Caudate nucleus (tissue), 63 donors: ENCODE measurements at places on chromosomes 16 and 17.

- DNase-seq: no peak
These were observed at the start of gene GSE1 for GRCh38 chr16:85612801-85613603. Gene GSE1 (plus strand): TSS chr16:85613322. CDS start chr16:85613392, 70 bp downstream.

GRCh38 chr16:64089697-64090096, 1032.2 kb downstream of the CDH11 start:
- no peak for DNase-seq

GRCh38 chr17:82907797-82908542, 68.1 kb upstream of the ZNF750 start:
- DNase-seq: no peak

GRCh38 chr16:22970209-22970865, 156.4 kb downstream of the HS3ST2 start:
- DNase-seq: no peak

- no peak for DNase-seq
These were observed 65.3 kb upstream of the ARL4D start for GRCh38 chr17:43333433-43333943.

DNA sequence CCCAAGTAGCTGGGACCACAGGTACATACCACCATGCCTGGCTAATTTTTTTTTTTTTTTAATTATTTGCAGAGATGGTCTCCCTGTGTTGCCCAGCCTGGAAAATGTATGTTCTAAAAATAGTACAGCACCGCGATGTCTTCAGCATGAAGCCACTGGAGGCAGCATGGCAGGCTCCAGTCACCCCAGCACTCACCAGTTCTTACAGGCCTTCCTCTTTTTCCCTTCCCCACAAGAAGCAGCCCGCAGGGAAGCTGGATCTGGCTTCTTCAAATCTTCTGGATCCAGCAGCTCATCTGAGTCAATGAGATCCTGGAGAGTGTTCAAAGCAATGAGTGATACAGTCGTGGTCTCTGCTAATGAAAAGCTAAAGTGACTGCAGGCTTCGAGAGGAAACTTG, 16.2 kb downstream of the CIAPIN1 start:
- no peak for DNase-seq

GRCh38 chr16:67551972-67552371, 10.4 kb upstream of the CTCF start:
- DNase-seq: no peak

GRCh38 chr16:69840975-69841374, 78.8 kb downstream of the WWP2 start:
- no peak for DNase-seq

DNA sequence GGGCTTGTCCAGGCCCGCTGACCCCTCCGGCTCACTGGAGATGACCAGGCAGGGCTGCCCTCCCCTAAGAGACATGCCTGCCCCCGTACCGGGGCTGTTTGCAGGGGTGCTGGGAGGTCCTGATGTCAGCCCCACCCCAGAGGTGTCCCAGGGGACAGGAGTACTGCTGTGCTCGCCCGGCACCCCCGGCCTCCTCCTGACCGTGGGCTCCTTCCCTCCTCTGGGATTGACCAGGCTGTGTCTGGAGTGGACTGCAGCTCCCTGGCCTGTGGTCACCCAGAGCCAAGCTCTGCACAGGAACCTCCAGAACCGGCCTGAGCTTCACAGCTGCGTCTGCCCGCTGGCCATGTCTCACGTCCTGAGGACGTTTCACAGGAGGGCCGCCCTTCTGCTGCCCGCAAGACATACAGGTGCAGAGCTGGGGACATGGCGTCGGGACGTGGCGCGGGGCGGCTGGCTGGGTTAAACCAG, 53.2 kb downstream of the LMF1 start:
- no peak for DNase-seq

DNA sequence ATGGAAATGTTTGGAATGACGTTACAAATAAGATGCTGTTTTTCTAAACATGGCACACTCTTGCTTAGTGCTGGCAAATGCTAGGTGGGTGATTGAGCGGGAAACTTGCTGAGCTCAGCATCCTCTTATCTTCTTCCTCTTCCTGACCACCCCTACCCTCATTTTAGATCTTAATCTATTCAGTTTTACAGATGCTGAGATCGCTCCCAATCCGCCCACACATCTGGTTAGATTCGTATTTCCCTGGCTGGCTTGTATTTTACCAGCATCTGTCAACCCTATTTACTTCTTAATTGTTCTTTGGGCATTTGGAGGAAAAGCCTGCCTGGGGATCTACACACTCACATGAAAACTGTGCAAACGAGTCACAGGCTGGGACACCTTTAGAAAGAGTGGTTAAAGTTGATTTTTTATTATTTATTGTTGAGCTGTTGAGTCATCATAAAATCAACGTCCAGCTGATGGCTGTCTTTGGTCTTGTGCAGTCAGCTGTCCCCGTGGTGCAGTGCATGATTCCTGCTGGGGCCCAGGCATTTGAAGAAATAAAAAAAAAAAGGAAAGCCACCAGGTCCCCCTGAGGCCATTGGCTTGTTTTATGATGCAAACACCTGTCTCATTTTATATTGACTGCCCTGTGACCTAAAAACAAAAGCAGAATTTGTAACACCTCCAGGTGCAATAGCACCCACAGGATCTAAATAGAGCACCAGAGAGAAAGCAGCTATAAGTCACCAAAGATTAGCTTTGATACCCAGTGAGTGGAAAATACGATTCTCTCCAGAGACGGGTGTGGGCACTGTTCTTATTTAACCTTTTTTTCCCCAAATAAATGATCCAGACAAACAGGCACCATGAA, 258.6 kb downstream of the HS3ST3B1 start:
- no peak for DNase-seq

DNA sequence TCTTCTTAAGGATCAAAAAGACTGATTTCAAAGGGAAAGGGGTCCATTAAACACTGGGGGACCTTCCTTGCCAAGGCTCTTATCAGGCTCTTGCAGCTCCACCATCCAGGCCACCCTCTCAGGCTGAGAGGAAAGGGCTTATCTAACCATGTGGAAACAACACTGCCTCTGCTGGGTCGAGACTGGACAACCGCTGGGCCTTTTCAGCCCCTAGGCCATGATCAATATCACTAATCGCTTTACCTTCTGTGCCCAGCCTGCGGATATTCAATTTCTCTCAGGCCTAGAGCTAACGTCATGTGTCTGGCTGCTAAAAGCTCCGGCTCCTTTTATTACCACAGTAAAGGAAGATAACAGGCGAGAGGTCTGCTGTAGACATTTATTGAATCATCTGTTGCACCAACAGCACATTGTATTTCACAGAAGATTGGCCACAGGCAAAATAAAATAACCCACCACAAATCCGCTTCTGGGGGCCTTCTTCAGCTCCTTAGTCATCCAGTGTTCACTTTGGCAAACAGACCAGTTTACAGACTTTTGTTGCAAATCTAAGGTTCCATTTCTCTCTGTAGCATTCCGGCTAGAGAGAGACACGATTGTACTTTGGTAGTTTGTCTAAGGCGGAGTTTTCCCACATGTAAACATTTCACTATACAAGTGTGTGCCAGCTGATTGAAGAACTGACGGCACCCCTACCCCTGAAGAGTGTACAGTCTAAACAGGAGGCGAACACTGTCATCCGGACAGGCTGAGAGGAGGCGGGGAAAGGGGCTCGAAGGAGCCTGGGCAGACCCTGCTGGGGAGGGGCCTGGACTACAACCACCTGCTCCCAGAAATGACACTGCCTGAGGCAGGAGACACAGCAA, 13.9 kb downstream of the CYB561 start:
- no peak for DNase-seq

- peak; percentile 34 for DNase-seq
These were observed 93.7 kb downstream of the PMP22 start for GRCh38 chr17:15171167-15172047.

DNA sequence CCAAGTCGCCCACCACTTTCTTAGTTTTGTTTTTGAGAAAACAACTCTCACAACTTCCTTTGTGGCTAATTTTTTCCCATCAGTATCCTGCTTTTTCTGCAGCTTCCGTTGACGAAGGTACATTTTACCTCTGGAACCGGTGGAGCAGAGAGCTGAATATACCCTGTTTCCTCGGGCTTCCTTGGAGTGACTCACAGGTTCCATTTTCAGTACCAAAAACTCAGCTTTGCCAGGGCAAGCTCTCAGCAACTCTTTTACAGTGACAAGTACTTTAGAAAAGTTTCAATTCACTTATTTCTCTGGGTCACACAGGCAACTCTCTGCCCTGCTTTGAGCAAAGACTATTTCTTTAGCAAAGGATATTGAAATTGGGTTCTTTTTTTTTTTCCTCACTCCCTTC, 318.9 kb downstream of the SNX29 start:
- no peak for DNase-seq

GRCh38 chr16:72935896-72936295, 112.0 kb downstream of the ZFHX3 start:
- no peak for DNase-seq

- DNase-seq: no peak
These were observed 364.8 kb downstream of the SOX9 start for GRCh38 chr17:72485596-72485995.

DNA sequence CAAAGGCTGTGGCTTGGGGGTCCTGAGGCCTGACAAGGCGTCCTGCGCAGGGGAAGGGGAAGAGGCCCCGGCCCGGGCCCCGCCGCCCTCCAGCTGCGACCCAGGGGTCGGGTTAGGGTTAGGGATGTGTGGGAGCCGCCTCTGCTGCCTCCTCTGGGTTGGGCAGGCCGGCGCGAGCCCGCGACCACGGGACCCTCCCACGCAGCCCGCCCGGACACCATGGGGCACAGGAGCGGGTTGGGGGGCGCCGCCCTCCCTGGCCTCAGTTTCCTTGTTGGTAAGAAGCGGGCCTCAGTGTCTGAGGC, 386 bp downstream of the CIAO3 start:
- DNase-seq: no peak

GRCh38 chr17:7707858-7708750, 3.1 kb downstream of the EFNB3 start:
- DNase-seq: no peak

DNA sequence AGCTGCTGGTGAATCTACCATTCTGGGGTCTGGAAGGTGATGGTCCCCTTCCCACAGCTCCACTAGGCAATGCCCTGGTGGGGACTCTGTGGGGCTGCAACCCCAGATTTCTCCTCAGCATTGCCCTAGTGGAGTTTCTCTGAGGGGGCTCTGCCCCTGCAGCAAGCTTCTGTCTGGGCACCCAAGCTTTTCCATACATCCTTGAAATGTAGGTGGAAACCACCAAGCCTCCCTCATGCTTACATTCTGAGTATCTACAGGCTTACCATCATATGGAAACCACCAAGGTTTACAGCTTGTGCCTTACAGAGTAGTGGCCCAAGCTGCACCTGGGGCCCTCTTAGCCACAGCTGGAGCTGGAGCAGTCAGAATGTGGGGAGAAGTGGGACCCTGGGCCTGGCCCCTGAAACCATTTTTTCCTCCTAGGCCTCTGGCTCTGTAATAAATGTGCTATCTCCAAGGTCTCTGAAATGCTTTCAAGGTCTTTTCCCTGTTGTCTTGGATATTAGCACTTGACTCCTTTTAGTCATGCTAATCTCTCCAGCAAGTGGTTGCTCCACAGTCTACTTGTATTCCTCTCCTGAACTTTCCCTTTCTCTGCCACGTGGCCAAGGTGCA, 19.6 kb upstream of the DLX3 start:
- no peak for DNase-seq

GRCh38 chr17:34579017-34579946, at the start of gene TMEM132E:
Gene TMEM132E (plus strand): TSS chr17:34579582. CDS start chr17:34581077, 1,495 bp downstream.
- peak; percentile 47 for DNase-seq

- no peak for DNase-seq
These were observed 16.8 kb downstream of the PITPNC1 start for GRCh38 chr17:67393809-67394397.

DNA sequence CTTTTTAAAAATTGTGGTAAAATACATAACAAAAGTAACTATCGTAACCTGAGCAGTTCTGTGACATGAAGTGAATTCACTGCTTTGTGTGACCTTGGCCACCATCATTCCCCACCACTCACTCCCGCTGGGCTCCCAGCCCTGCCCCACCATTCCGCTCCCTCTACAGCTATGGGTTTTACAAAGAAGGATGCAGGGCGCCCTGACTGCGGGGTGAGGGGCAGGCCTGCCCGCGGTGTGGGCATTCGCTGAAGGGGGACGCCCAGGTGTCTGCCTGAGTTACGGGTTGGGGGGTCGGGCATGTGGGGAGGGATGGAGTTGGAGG, at the start of gene CEMP1:
CEMP1 (minus strand) TSS at position 38 of the 325 bp plus-strand sequence. CDS start 335 bp downstream, outside the sequence.
- no peak for DNase-seq

GRCh38 chr17:63701868-63702720, 2.2 kb upstream of the LIMD2 start:
- DNase-seq: no peak

DNA sequence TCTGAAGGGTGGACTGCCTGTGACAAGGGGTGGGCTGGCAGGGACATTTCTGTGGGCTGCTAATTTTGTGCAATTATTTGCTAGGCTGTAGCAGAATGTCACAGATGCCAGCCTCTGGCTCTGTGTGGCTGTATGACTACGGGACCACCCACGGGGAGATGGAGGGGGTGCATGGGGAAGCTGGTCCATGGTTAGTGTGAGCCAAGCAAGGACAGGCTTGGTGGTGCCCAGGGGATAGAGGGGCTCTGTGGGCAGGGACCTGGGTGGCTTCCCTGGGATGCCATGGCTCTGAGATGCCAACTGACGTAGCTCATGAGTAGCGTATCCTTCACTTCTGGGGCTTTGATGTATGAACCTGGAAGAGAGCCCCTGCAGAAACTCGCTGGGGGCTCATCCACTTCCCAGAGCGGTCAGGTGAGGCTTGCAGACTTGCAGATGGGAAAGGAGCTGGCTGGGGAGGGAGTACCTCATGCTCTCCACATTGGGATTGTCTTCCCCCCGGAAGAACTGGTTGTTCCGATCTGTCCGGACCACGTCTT, 87.2 kb downstream of the TBC1D16 start:
- no peak for DNase-seq

DNA sequence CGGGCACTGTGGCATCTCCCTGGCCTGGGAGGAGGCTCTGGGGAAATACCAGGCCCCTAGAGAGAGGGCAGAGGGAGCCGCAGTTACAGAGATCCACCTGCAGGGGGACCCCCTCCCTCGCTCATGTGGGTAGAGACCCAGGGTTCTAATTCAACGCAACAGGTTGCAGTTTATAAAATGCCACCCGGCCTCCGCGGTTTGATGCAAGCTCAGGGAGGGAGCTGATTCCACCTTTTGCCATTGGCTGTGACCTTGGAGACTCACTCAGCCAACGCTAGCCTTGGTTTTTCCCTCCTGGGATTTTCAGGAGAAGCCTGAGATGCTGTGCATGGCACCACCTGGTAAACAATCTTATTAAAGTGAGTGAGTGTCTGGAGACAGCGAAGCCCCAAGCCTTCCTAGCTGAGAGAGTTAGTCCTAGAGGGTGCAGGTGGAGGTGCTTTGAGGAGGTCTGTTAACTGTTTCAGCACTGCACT, 12.1 kb downstream of the TTLL6 start:
- peak; percentile 23 for DNase-seq
